ENCODE measurements at places on chromosomes 12 and 14. TPM values are rescaled to one million over a fixed set of nuclear protein-coding genes. Genes with fewer than 3 reads are reported as not detected.

The OVCH1 gene
- not detected for total RNA-seq

The LRRC10 gene
- 30.3 TPM for total RNA-seq

The IGF1 gene
- 20.1 TPM for total RNA-seq

The KCNH3 gene
- 0.97 TPM for total RNA-seq

All from cardiac septum (tissue), 1 donor.